ENCODE measurements at places on chromosomes 6 and 20.
A peak's percentile ranks its signal among the peaks of the same experiment; 100 is the strongest.

- DNase-seq: no peak
Observed at GRCh38 chr20:49405062-49405683, 77.3 kb downstream of the KCNB1 start.

DNA sequence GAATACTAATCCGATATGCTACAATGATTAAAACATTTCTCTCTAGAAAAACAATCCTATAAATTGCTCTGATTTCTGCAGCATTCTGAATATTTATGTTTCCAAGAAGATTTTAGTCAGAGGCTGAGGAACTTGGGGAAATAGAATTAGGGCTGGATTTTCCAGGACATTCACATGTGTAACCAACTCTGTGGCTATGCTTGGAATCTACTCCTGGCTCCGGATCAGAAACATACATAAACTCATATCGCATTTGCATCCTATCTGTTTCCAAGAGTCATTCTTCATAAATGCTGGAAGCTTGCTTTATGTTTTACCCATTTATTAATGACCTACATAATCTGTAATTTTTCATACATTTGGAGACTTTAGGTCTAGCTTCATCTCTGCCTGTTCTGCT is 459.9 kb upstream of the MARCKS start:
- no peak for DNase-seq

DNA sequence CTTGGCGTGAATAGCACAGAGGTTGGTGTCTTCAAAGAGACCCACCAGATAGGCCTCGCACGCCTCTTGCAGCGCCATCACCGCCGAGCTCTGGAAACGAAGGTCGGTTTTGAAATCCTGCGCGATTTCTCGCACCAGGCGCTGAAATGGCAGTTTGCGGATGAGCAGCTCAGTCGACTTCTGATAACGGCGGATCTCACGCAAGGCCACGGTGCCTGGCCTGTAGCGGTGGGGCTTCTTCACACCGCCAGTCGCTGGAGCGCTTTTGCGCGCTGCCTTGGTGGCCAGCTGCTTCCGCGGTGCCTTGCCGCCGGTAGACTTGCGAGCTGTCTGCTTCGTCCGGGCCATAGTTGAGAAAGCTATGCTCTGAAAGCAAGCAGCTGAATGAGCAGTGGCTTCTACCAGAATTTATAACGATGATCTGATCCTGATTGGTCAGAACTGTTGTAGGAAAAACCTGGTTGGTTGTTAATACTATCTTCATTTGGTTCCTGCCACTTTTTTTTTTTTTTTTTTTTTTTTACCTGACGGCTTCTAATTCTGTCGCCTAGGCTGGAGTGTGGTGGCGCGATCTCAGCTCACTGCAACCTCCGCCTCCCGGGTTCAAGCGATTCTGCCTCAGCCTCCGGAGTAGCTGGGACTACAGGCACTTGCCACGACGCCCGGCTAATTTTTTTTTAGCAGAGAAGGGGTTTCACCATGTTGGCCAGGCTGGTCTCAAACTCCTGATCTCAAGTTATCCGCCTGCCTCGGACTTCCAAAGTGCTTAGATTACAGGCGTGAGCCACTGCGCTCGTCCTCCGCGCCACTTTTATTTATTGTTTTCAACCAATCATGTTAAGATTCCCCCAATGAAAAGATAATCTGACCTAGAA is 21.5 kb downstream of the OR2B2 start:
- DNase-seq: peak; percentile 66

- no peak for DNase-seq
Observed at GRCh38 chr6:146336191-146336590, 207.4 kb upstream of the RAB32 start.

GRCh38 chr20:32577023-32577422 is 8.1 kb downstream of the NOL4L start:
- DNase-seq: no peak

DNA sequence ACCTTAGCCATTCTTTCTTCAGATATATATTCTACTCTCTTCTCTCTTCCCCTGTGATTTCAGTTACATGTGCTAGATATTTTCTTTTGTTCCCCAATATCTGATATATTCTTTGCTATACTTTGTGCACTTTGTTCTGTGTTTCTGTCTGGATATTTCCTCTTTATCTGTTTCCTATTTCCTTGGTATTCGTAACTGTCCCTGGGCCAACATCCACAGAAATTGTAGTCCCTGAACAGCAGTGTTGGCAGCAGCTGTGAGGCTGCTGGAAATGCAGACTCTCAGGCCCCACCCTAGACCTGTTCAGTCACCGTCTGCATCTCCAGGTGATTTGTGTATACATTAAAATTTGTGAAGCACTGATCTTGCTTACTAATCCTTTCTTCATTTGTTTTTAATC is 522.9 kb upstream of the SOX4 start:
- DNase-seq: no peak

- no peak for DNase-seq
Observed at GRCh38 chr6:34589691-34590090, 33.6 kb upstream of the SPDEF start.

DNA sequence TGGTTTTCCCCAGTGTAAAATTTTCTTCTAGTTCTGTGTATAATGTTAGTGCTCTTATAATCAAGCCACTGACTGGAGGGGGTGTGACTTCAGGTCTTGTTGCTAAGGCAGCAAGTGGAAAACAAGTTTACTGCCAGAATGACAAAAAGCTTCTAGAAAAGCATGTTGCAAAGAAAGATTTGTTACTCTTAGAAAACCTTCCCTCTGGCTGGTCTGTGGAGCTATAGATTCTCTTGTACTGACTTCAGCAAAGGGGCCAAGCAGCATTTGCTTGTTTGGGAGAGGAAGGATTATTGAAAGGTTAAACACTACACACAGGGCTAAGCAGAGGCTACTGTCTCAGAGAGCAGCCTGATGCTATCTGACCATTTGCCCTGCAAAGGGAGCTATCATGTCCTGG is 288.8 kb downstream of the BTBD9 start:
- peak; percentile 52 for DNase-seq

GRCh38 chr6:98769546-98769945 is 64.8 kb upstream of the POU3F2 start:
- DNase-seq: no peak

GRCh38 chr20:46708172-46708860 is 1.1 kb upstream of the SLC2A10 start:
- no peak for DNase-seq
